ENCODE measurements at places on chromosomes 13 and 19.

DNA sequence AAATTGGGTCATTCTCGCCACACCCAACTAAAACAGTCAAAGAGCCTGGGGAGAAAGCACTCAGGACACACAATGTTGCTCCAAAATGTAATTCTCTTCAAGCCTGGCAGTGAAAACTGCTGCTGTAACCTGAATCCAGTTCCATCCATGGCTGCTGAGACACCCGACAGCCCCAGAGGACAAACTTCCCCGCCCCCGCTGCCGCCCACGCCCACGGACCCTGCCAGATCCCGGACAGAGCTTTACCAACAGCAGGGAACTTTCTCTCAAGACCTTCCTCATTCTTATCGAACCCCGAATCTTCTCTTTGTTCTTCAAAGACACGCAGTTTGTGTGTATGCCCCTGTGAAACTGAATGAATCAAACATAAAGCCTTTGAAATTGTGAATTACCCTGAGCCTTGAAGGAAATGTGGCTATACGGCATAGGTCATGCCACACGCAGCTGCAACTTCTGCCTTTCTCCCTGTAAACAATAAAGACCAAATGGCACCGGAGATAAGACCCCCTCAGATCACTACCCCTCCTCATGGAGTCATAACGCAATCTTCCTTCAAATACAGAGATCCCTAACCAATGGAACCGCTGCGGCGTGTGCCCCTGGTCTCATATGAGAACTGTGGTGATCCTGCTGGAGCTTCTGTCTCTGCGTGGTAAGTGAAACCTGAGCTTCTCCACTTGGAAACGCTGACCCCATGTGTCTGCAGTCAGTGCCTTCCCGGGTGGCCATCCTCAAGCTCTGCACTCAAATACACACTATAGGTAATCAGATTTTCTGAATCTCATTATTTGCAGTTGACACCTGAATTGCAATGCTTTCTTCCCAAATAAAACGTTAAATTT is 4.8 kb upstream of the LAMP1 start:
- peak; percentile 20 for DNase-seq

- DNase-seq, result no peak
Measured at GRCh38 chr19:13060233-13060963, 42.3 kb downstream of the LYL1 start.

- peak; percentile 76 for DNase-seq
Measured at GRCh38 chr13:31951215-31951678, 80.3 kb upstream of the FRY start.

DNA sequence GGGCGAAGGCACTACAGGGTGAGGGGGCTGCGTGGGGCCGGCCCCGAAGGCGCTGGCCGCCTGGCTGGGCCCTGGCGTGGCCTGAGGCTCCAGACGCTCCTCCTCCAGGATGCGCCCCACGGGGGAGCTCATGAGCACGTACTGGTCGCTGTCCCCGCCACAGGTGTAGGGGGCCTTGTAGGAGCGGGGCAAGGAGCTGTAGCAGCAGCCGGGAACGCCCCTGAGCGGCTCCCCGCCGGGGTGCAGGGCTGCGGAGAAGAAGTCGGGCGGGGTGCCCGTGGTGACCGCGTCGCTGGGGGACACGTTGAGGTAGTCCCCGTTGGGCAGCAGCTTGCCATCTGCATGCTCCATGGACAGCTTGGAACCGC is 3.0 kb downstream of the IRS2 start:
- DNase-seq, result peak; percentile 50

DNA sequence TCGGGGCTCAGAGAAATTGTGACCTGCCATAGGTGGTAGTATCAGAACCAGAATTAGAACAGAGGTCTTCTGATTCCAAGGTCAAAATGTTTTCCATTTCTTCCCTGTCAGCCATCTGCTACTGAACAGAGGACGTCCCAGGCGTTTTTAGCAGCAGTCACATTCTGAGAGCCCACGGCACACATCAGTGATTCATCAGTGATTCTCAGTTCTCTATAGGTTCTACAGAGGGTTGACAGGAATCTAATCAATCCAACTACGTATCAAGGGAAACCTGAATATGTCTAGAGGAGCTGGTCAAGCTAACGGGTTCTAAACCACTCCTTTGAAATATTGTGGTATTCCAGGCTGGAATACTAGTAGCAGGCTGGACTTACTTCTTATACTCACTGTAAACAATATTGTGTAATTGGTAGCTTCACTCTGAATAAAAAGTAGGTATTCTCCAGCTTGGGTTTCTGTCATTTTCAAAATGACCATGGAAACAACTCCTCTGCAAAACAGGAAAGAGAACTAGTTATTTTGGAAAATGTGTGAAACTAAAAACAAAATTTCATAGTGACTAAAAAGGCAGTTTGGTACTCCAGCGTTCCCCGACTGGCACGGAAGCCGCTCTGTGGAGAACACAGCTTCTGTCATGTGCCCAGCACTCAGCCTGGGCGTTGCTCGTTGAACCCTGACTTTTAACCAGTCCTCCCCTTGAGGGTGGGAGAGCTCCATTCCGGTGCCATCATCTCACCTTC is 43.2 kb downstream of the FLT3 start:
- DNase-seq, result no peak

- DNase-seq, result no peak
Measured at GRCh38 chr19:44308011-44308410, 3.2 kb upstream of the ZNF235 start.

All from NCI-H524 (cell line).